ENCODE measurements at places on chromosomes 7 and 10.

GRCh38 chr7:94031865-94032264, 27.7 kb upstream of the BET1 start:
- no peak for DNase-seq

- DNase-seq: no peak
Measured at GRCh38 chr10:91344117-91344856, 65.9 kb upstream of the HECTD2 start.

GRCh38 chr7:148173369-148173768, 417.2 kb upstream of the C7orf33 start:
- DNase-seq: no peak

- DNase-seq: no peak
Measured at GRCh38 chr7:158683541-158683940, 21.1 kb downstream of the NCAPG2 start.

- DNase-seq: no peak
Measured at GRCh38 chr10:127215866-127216265, 19.5 kb upstream of the INSYN2A start.

- no peak for DNase-seq
Measured at GRCh38 chr7:116150588-116150987, 59.8 kb upstream of the TES start.

GRCh38 chr7:131302876-131303707, 24.6 kb upstream of the MKLN1 start:
- DNase-seq: peak; percentile 60

DNA sequence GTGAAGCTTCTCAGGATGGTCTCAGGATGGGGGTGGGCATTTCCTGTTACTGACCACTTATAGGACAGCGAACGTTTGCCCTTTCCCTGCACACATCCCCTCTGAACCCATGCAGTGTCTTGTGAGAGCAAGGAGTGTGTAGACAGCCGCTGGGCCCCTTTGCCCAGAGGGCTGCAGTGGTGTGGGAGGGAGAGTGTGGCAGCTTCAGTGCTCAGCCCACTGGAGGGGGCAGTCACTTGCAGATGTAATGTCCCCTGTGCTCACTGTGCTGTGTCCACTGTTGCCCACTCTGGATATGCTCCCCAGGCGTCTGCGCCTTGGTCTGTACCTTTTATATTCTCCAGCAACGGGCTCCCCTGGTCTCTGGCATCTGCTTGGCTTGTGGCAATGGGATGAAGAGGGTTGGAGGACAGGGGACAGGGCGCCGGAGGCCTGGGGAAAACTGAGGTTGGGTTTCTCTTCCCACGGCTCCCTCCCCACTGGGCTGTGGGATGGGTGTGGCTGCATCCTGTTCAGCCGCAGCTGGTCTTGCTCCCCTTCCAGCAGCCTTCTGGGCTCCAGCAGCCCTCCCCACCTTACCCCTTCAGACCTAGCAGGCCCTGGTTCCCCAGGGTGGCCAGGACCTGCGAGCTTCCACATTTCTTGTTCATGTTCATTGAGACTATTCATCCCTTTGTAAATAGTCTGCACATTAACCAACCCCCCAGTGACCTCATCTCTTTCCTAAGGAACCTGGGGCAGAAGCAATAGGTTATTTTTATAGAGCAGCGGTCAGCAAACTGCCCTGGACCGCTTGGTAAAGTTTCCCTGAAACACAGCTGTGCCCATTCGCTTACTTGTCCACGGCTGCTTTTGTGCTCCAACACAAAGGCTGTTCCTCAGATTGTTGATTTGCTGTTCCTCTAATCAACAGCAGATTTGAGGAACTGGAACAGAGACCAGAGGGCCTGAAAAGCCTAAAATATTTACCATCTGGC, 6.1 kb downstream of the ZNF789 start:
- DNase-seq: no peak

- DNase-seq: no peak
Measured at GRCh38 chr7:157234271-157234670, 95.5 kb downstream of the UBE3C start.

DNA sequence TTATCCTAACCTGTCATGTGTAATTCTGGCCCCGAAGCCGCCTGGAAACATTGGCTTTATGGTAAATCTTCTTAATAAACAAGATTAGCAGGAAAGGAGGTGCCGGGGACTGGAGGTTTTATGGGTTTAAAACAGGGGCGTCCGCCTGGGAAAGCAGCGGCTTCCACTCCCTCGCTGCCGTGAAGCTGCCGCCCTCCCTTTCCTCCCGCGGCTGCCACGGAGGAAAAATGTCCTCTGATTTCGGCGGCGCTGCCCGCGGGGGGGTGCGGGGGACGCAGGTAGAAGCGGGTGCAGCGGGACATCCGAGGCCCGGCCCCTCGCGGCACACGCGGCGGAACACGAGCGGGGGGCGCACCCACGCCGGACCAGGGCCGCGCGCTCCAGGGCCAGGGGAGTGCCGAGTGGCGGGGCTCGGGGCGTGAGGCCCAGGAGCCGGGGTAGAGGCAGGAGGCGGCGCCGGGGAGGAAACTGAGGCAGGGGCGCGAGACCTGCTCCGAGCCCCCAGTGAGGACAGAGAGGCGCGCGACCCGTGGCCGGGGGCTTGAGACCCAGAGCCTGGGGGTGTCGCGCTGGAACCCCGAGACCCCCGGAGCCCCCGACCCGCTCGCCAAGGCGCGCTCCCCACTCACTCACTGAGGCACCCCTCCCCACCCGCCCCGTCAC, 993 bp downstream of the PTPRN2 start:
- DNase-seq: no peak

- no peak for DNase-seq
Measured at GRCh38 chr10:13016426-13016825, 14.9 kb upstream of the CCDC3 start.

DNA sequence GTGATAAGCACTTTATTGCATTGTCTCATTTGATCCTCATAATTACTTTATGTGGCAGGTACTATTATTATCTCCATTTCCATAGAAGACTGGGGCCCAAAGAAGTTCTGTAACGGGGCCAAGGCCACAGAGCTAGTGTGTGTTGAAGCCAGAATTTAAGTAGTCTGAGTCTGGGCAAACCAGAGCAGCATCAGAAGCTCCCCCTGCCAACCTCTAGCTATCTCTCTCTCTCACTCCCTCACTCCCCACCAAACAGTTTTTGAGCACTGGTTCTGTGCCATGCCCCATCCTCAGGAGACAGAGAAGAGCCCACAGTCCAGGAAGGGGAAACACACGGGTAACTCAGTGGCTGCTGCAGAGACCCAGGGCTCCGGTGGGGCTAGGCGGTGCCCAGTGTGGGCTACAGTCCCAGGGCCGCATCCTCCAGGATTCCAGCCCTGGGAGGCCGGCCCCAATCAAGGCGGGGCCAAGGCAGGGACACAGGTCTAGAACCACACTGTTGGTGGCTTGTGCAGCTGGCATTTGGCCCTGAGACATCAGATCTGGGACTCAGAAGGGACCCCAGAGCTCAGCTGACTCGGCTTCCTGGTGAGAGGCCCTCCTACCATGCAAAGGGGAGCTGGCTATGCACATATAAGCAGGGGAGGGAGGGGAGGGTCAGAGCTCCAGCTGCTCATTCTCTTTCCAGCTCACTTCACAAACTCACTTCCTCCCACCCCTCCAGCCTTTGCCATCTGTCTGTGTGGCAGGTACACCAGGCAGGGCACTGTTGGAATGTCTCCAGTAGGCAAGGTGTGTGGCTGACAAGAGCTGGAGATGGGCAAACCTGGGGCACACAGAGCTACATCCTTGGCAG, 34.4 kb downstream of the COL13A1 start:
- DNase-seq: no peak

- DNase-seq: no peak
Measured at GRCh38 chr10:110861930-110862649, 9.6 kb upstream of the PDCD4 start.

- peak; percentile 98 for DNase-seq
Measured at GRCh38 chr10:80158598-80159127, 26.1 kb downstream of the PLAC9 start.

GRCh38 chr7:32258265-32258664, 188.1 kb upstream of the PDE1C start:
- no peak for DNase-seq

DNA sequence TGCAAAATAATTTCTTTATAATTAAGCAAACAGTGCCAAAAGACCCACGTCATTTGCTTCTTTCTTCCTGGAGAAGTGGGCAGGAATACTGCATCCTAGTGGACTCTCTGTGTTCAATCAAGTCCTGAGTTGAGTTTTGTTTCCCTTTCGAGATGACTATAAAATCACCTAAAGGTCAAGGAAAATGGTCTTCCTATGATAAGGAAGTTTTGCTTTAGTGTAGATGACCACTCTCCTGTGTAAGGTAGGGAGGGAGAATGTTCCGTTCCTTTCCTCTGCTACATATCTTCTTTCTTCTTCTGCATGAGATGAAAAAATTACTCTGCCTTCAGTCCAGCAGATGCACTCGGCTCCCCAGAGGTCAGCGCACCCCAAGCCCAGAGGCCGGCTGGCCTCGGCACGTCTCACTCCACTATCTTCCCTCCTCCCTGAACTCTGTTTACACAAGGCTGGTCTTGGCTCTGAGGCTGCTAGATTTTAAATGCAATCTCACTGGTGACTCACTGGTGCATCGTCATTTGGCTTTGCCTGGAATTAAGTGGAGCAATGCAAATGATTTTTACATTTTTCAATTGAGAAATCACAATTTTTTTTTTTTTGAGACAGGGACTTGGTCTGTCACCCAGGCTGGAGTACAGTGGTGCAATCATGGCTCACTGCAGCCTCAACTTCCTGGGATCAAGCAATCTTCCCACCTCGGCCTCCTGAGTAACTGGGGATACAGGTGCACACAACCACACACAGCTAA, 18.6 kb upstream of the VDAC2 start:
- peak; percentile 78 for DNase-seq

DNA sequence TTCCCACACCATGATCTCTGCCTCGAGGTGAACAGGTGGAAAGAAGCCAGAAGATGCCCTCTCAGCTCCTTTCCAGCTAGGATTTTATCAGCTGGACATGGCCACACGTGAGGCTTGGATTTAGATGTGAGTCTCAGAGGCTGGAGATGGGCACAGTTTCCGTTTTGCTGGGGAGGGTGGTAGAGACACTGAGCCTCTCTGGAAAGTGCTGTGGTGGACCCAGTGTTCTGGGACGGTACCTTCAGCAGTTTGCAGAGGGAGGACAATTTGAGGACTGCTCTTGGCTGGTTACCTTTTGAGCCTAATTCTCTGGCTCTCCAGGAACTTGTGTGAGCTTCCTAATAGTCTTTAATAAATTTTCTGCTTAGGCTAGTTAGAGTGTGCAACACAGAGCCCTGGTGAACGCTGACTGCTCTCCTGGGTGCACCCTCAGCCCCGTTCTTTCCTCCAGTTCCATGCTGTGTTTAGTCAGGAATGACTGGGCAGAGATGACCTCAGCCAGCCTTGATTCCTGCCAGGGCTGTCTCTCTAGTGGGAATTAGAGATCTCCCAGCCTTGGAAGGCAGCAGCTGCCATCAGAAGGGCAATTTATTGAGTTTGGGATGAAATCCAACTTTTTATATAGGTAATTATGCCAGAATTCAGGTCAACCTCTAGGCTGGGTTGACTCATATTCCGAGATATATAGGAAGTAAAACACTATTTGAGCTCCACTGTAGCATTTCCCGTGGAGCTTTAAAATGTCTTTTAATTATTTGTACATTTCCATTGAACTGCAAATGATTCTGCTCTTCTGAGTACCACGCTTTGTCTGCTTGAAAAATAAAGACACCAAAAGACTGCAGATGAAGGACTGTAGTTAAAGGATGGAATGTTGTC, 103.9 kb downstream of the GATA3 start:
- no peak for DNase-seq

DNA sequence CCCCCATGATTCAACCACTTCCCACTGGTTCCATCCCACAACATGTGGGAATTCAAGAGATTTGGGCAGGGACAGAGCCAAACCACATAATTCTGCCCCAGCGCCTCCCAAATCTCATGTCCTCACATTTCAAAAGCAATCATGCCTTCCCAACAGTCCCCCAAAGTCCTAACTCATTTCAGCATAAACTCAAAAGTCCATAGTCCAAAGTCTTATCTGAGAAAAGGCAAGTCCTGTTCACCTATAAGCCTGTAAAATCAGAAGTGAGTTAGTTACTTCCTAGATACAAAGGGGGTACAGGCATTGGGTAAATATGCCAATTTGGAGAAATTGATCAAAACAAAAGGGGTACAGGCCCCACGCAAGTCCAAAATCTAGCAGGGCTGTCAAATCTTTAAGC, 272.9 kb downstream of the MAGI2 start:
- DNase-seq: no peak

DNA sequence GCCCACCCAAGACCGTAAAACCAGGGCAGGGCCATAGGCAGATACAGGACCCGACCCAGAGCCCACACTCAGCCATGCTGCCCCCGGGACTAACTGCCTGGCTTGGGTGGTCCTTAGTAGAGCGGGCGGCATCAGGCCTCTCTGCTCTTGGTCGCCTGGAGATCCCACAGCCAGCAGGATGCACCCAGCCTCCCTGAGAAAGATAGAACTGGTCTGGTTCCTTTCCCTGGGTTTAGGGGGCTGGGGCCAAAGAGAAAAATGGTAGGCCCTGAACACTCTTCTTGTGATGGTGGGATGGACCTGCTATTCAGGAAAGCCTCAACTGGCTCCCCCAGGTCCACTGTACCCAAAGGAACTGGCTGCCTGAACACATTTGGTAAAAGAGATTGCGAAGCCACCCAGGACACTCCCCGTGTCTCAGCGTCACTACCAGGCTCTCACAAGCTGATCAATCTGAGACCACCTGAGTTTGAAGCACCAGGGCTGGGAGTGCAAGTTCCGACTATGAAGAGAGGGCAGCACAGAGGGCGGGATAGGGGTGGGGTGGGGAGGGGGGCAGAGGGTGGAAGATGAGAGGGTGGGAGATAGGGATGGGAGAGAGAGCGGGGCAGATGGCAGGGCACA, 591.5 kb downstream of the DNAJB6 start:
- DNase-seq: no peak

DNA sequence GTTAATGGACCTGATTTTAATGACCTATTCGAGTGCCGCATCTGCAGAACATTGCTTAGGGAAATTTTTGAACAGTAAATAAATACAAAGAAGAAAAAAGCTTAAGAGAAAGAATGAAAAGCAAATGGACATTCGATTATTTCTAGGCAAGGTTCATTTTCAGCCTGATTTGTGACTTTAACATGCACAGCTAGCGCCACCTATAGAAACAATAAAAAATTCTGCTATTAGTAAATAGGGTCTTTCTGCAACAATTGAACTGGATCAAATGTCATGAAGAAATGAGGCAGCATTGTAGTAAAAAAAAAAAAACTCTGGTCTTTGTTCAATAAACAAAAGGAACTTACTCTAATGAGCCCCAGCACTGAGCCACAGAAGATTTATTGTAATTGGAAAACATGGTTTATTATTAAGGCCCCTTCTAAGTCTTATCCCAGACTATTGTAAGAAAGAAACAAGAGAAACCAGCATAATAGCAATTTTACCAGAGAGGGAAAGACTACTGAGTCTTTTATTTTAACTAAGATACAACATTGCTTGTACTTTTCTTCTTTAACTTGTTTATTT, 41.4 kb upstream of the GHITM start:
- DNase-seq: peak; percentile 31

GRCh38 chr10:103842605-103843004, 12.8 kb downstream of the SH3PXD2A start:
- no peak for DNase-seq

Data from renal cortical epithelial cell (primary cell).